ENCODE measurements at places on chromosomes 7 and 10. TPM values are rescaled to one million over a fixed set of nuclear protein-coding genes. Genes with fewer than 3 reads are reported as not detected.

GRCh38 chr7:117302396-117302795 lies 20.5 kb downstream of the WNT2 start:
- no peak for DNase-seq

GRCh38 chr10:50385624-50386023 lies 134.3 kb upstream of the ASAH2 start:
- no peak for DNase-seq

DNA sequence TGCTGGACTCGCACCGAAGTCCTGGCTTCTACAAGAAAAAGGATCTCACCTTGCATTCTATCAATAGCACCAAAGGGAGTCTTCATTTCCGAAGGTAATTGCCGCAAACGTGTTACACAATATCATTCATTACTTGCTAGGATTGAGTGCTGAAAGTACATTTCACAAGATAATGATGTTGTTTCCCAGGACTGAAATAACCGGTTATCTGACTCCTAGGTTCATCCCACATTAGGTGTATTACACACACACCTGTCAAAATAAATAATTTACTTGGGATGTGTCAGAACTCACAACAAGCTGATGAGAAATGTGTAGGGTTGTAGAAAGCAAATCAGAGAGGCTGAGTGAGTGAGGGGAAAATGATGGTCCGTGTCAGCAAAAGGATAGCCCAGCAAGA lies 219.4 kb upstream of the RHOBTB1 start:
- no peak for DNase-seq

DNA sequence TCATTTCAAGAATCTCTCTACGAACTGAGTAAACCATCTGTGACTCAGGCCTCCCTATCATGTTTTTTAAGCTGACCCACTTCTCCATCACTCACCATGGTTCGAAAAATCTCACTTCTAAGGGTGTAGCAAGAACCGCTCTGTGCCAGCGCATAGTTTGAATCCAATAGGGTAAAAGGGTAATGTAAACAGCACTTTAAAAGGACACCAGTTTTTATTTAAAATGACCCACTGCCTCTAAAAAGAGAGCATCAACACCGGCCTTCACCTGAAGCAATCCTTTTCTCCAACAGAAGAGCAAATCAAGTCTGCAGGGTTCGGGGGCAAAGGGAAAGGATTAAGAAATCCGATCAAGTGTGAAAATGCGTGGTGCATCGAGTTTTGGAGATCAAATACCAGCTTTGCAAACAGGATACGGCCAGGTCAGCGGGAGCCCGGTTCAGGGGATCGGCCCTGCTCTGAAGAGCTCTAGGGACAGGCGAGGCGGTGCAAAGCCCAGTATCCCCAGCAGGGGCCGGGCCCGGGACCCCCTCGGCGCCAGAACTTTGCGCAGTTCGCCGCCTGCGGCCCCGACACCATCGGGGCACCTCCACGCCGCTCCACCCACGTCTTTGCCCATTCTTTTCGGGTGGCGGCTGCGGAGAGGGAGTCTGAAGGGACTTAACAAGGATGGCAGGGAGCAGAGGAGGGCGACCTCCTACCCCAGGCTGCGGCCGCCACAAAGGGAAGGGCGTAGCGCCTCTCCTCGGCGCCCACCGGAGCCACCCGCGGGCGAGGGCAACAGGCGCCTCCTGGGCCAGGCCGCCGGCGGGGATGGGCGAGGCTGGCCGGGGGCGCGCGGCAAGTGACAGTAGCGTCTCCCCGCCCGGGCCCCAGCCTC lies 842 bp downstream of the NMT2 start:
- no peak for DNase-seq

- no peak for DNase-seq
These were observed 1.4 kb upstream of the TSPAN15 start for GRCh38 chr10:69449841-69450240.

- no peak for DNase-seq
These were observed 53.8 kb upstream of the SLC16A12 start for GRCh38 chr10:89589101-89589720.

Gene PNLIPRP3
- not detected for total RNA-seq

DNA sequence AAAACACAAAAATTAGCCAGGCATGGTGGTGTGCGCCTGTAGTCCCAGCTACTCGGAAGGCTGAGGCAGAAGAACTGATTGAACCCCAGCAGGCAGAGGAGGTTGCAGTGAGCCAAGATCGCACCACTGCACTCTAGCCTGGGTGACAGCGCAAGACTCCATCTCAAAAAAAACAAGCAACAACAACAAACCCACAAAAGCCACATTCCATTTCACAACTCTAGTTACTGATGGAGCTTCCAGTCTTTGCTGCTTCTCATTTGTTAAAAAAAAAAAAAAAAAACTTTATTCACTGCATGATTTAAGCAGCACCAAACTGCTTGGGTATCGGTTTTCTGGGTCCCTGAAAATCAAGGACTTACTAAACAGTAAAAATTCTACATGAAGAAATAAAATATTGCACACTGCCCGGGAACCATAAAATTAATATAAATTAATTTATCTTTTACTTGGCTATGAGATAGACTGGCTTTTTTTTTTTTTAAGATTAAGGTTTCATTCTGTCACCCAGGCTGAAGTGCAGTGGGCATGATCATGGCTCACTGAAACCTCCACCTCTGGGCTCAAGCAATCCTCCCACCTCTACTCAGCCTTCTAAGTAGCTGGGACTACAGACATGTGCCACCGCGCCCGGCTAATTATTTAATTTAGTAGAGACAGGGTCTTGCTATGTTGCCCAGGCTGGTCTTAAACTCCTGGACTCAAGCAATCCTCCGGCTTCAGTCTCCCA lies 42.0 kb downstream of the SRPK2 start:
- DNase-seq, result no peak

GRCh38 chr10:49220031-49220430 lies 31.8 kb upstream of the TMEM273 start:
- DNase-seq, result no peak

Gene WNT2
- 0.65 TPM for total RNA-seq

DNA sequence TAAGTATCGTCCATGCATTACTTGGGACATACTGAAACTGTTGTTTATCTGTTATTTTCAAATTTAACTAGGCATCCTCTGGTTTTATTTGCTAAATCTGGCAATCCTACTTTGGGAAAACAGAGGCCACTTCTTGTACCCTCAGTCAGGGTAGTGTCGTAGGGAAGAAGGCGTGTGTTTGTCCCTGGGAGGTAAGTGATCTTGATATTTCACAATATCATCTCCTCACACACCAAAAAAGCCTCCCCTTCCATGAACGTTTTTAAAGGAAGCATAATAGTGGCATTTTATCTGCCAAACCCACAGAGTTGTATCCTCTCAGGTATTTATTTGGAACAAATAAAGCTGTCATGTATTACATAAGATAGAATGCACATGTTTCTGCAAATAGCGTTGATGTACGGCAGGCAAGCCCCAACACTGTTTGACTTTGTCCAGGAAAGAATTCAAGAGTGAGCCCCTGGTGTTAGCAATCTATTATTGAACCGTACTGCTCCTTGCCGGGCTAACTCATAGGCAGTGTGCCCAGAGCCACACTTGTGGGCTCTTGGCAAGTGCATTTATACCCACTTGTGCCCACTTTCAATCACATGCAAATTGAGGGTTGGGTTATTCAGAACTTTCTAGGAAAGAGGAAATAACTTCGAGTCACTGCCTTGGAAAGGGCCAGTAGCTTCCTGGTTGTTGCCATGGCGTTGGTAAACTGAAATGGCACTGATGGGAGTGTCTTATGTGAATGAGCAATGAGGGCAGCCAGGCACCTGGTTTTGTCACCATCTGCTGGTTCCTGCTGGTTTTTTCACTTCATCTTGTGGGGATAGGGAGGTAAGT lies 266.0 kb downstream of the USP6NL start:
- no peak for DNase-seq

- DNase-seq, result no peak
These were observed 8.7 kb upstream of the ESYT2 start for GRCh38 chr7:158837790-158838637.

DNA sequence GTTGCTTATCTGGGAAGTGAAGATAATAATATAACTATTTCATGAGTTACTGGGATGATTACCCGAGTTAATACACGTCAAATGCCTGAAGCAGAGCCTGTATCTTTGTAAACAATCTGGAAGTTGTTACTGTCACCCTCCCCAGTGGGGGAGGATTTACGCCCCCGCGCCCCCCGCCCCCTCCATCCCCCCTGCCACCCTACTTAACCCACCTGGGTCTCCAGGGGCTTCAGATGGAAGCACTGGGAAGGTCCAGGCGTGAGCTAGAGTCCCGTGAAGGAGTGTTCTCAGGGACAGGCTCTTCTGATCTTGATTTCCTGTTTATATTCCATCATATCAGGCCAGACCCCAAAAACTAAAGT lies 691 bp upstream of the PPA1 start:
- DNase-seq, result no peak

Gene PDIA4
- 57.1 TPM for total RNA-seq

Gene SPDYE1
- not detected for total RNA-seq

GRCh38 chr7:150851492-150852370 lies 586 bp upstream of the AOC1 start:
- no peak for DNase-seq

DNA sequence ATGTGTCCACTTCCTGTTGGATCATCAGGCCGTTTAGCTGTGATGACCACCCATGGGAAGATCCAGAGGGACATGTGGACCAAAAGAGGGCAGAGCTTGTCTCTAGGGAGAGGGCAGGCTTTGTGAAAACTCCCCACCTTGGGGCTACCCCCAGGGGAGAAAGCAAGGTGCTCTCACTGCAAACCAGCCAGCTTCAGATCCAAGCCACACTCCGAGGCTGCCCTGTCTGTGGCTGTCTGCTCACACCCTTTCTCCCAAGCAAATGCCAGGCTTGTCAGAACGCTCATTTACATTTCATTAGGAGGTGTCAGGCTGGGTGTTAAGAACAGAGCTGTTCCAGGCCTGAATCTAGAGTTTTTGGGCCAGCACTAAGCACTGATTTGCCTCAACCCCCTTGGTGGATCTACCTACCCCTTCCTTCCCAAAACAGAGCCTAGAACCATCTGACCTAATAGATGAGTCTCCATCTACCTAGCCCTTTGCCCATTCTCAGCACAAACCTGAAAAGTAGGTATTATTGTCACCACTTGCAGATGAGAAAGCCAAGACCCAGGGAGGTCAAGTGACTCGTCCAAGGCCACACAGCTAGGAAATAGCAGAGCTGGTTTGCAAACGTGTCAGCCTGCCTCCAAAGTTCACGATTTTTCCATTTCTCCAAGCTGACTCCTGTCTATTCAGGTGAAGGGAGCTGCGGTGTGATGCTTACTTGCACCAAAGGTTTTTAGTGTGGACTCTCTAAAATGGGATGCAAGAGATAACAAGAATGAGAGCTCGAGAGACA lies 130.9 kb downstream of the EMX2 start:
- DNase-seq, result no peak

Gene CYP26C1
- total RNA-seq, result 0.36 TPM

DNA sequence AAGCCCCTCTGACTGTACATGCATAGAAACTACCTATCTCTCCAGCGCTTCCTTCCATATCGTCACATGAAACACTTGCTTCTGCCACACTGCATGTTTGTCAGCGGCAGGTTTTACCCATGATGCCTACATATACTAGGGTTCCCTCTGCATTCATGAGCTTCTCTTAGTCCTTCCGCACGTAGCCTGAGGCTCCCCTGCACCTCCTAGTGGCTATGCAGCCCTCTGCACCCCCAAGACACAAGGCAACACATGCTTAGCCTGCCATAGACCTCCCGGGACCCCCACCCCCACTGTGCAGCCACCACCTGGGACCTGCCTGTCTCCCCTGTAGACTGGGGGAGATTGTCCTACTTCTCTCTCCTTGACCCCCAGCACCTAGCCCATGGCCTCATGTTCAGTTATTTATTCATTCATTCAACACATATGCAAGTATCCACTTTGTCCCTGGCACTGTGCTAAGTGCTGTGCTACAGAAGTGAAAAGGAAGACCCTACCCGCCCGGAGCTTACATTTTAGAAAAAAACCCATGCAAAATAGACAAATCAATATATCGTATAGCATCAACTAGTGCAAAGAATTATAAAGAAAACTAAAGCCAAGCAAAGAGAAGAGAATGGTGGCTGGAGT lies 23.5 kb downstream of the TMEM273 start:
- DNase-seq, result no peak

GRCh38 chr7:28744951-28745350 lies 213.2 kb downstream of the TRIL start:
- no peak for DNase-seq

Gene CCDC172
- total RNA-seq, result not detected

- no peak for DNase-seq
These were observed 213.0 kb upstream of the INHBA start for GRCh38 chr7:41915871-41916270.

DNA sequence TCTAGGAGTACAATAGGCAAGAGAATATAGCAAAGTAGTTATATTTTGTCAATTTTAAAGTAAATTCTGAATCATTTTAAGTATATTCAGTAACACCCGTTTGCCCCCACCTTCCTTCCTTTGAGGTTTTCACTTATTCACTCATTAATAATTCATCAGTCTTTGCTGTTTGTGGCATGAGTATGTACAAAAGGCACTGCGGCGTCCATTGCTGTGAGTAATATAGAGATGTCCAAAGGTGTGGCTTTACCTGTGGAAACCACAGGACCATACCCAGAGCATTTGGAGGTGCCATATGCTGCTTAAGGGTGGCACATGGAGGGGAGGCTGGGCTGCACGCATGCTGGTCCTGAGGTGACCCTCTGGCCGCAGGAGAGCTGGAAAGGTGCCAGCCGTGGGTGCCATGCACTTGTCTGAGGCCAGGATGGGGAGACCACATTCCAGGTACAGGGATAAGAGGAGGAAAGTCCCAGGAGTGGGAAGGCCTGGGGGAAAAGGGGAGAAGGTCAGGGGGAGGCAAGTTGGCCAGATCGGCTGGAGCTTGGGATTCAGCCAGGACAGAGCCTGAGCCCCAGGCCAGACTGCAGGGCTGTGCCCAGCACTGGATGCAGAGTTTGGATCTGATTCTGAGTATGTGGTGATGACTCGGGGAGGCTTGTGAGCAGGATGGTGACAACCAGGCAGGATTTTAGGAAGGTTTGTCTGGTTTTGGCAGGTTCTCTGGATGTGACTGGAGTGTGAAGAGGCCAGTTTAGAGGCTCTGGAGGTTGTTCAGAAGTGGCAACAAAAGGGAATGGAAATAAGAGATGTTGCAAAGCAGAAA lies 223.4 kb downstream of the MGMT start:
- no peak for DNase-seq

DNA sequence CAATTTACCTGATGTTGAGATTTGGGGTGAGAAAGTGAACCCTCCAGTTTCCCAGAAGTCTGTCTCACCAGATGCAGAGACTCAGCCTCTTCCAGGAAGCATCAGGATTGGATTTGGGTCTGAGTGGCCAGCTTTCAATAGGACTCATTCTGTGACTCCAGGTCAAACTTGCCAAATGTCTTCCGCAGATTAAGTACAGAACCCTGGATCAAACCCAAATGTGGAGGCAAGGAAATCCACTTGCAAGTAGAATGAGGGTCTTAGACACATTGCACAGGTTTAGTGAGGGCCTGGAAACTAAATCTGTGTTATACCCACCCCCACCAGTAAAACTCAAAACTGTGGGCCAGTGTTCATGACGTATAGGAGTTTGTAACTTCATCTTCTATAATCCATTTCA lies 372.2 kb upstream of the MGMT start:
- no peak for DNase-seq

GRCh38 chr7:137652721-137653120 lies 194.1 kb downstream of the DGKI start:
- no peak for DNase-seq
